ENCODE measurements at places on chromosomes 7 and 10. TPM values are rescaled to one million over a fixed set of nuclear protein-coding genes. Genes with fewer than 3 reads are reported as not detected.

GRCh38 chr10:68606918-68607317 is 46.8 kb downstream of the TET1 start:
- no peak for DNase-seq

GRCh38 chr10:131549116-131549515 is 237.6 kb upstream of the TCERG1L start:
- DNase-seq, result no peak

GRCh38 chr7:149776289-149776688 is 2.9 kb upstream of the ZNF467 start:
- peak; percentile 51 for DNase-seq

DNA sequence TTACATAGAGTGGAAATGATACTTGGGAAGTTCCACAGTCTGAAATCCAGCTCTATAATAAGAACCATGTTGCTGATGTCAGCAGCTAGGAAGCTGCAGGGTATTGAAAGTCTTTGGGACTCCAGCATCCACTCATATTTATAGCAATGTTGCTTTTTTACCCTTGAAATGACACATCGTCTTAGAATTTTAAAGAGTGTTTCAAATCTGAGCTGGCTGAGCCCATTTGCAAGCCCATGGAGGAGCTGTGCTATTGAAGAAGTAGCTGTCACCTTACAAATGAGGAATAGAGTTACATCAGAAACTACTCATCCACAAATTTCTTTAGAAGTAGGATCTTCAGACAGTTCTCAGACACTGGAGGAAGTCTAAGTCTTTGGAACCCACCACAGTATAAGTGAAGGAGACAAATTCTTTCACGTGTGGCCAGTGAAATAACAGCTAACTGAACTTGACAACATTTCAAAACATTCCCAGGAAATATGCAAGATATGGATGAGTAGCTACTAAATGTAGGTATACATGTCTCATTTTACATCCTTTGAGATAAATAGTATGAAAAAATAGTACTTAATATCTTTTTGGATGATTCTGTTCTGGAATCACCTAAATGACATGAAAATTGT is 203.6 kb downstream of the ZNF365 start:
- DNase-seq, result no peak

DNA sequence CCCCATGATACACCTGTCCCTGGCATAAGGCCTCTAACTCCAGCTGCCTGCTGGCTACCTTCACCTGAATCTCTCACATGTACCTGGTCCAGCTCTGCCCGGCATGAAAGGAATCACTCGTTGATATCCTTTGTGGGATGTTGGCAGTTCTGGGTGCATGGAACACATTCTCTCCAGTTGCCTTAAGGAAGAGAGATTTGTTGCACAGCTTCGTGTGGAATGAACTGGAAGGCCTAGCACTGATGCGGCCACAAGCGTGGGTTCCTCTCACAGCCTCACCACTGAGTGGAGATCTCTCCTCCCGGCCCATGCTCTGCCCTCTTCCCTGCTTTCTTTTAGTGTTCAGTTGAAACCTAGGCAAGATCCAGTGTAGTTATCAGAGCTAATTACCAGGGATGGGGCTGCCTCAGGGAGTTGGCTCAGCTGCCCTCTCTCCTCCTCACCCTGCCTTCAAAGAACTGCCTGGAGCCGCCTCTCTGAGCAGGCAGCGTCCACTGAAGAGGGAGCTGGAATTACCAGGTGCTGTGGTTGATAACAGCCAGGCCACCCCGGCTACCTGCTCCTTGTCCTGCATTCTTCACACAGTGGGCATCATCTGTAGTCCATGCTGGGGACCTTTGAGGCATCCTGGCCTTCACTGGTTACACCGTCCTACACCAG is 194.3 kb downstream of the CCDC3 start:
- peak; percentile 55 for DNase-seq

DNA sequence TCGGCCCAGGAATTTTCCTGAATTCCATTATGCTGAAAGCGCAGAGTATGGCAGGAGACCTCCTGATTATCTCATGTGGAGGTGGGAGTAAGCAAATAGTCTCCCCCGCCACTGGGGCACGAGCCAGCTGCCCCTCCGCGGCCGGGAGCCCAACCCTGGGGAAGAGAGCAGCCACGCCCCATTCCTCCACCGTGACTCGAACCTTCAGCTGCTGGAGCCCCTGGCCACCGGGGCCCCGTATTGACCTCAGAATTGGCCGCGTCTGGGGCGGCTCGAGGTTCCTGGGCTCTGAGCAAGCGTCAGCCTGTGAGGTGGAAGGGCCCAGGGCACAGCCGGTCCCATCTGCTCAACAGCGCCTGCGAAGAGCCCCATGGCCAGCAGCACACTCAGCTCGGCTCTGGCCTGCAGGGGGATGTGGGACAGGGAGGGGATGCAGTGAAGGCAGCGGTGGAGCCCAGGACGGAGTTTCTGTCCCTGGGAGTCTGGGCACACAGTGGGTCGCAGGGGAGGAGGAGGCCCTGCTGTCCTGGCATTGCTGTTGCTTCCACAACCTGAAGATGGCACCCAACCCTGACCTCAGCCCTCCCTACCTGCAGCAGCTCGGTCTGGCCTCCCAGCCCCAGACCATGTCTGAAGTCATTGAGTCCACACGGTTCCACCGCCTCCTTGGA is 97.8 kb downstream of the CHST15 start:
- peak; percentile 56 for DNase-seq

DNA sequence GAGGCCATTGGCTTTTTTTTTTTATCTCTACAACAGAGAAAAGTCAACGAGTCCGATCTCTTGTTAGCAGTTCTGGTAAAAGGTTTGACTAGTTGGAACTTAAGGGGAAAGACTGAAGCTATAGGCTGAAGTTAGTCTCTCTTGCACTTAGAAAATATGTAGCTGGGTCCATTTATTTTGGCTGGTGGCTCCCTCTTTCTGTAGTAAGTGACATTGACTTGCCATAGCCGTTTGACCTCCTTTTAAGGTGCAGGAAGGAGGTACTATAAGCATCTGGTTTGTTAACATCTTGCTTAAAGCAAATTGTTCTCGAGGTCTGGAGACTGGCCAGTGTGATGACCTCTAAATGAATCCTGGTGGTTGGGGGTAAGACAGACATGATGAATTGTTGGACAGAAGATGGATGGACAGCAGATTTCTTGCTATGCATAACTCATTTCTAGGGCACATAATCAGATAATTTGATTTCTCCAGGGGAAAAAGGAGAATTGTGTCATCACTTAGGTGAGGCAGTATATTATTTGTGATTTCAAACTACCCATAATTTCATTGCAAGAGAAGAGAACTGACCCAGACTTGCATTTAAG is 356.3 kb upstream of the GALNT17 start:
- no peak for DNase-seq

DNA sequence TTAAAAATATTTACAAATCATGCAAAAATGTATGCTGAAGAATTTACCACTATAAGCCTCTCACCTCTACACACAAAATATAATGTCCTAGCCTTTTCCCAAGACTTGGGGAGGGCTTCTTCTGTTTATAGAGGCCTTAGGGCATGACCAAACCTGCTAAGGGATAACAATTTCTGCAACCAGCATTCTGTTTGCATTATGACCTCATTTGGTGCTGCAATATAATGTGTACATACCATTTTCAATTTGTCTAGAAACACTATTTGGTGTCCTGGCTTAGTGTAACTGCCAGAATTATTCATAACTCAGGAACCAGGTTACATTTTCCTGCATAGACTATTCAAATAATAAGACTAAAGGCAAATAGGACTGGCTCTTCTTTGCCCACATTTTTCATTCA is 446.6 kb upstream of the SORCS1 start:
- no peak for DNase-seq

Gene ANKRD30A
- not detected for total RNA-seq

Gene ENTPD1
- 14.4 TPM for total RNA-seq

Gene ASZ1
- total RNA-seq, result not detected

Gene CDHR1
- 63.7 TPM for total RNA-seq
